ENCODE measurements at places on chromosomes 5 and 9. TPM values are rescaled to one million over a fixed set of nuclear protein-coding genes. Genes with fewer than 3 reads are reported as not detected.
A peak's percentile ranks its signal among the peaks of the same experiment; 100 is the strongest.

DNA sequence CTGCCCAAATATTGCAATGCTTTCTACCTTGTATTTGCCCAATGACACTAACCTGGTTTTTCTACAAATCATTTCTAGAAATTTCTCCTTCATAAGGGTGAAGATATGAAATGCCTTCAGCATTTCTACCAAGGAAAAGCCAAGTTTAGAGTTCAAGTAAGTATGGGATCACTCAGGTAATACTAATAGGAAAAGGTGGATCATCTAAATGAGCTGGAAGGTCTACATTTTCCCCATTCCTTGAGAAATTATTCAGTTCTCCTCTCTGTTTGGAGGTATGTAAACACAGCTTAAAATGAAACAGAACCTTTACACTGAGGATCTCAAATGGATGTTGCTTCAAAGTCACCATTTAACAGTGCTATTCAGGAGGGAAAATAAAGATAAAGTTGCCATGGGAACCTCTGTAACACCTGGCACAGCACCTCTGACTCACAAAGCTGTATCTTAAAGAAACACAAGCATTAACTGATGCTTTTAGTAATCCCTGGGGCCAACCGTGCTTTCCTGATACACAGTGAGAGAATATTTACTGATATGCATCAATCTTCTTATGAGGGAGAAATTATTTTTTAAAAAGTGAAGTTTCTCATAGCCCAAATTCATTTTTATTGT is 161.3 kb downstream of the DRD1 start:
- no peak for DNase-seq
- no peaks in the 10 kb centered on the region for H3K27me3 ChIP-seq
- H3K36me3 ChIP-seq = no peaks in the 10 kb centered on the region

DNA sequence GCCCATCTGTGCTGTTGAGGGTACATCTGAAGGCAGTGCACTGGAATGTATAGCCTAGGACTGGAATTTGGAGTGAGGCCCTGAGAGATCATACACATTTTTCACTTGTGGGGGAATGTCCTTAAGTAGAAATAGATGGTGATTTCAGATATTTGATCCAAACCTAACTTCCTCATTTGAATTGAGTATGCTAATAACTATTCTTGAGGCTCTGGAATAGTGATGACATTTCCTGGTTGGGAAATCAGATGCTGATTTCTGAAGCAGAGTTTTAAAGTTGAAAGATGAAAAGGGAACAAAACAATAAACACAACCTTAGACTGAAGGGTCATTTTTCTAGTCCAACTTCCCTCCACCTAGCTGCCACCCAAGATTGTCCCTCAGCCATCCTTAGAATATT is 163.0 kb upstream of the CCDC152 start:
- H3K27me3 ChIP-seq = no peaks in the 10 kb centered on the region
- H3K27ac ChIP-seq = no peak overlapping the region
- H3K36me3 ChIP-seq = no peaks in the 10 kb centered on the region
- H3K4me3 ChIP-seq = no peak overlapping the region
- peaks cover 22% of the 10 kb centered on the region for H3K4me1 ChIP-seq

GRCh38 chr9:1300941-1301340 is 250.8 kb downstream of the DMRT2 start:
- no peak for DNase-seq
- H3K27me3 ChIP-seq = no peaks in the 10 kb centered on the region
- no peak overlapping the region for H3K27ac ChIP-seq
- H3K4me3 ChIP-seq = no peak overlapping the region

- H3K4me3 ChIP-seq = no peak overlapping the region
- H3K27me3 ChIP-seq = peaks cover 17% of the 10 kb centered on the region
- no peak for DNase-seq
- H3K4me1 ChIP-seq = peaks cover 71% of the 10 kb centered on the region
- 0 out of 3 replicates have a peak, but pooled peaks cover 5% of the 10 kb centered on the region for H3K36me3 ChIP-seq
- no peak overlapping the region for H3K27ac ChIP-seq
These were observed 115.2 kb downstream of the RXRA start for GRCh38 chr9:134441227-134442084.

DNA sequence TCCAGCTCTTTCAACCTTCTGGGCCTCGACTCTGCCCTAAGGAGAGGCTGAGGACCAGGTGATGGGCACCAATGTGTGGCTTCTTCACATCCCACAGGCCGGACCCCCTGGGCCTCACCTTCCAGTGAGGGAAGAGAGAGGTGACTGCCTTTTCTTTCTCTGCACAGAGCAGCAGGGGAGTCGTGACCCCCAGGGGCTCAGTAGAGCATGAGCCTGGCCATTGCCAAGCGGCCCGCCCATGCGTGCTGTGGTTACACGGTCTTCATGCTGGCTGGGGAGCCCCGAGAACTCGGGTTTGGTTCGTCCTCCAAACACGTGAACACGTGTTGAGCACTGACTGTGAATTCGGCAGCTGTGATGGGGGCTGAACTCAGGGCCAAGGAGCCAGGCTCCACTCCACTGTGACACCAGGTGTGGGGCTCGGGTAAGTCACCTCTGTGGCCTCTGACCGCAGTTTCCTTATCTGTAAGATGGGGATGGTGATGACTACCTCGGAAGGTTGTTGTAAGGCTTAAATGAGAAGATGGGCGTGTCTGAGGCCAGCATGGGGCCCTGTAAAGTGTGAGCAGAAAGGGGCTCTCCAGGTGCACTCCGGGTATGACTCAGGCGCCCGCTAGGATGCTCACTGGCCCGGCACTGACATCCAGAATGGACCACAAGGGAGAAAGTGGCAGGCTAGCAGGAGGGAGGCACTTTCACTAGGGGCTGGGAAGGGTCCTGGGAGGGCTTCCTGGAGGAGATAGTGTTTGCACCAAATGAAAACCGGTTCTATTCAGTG is 13.4 kb upstream of the GRHPR start:
- no peaks in the 10 kb centered on the region for H3K27me3 ChIP-seq
- H3K27ac ChIP-seq = no peak overlapping the region
- no peaks in the 10 kb centered on the region for H3K36me3 ChIP-seq

DNA sequence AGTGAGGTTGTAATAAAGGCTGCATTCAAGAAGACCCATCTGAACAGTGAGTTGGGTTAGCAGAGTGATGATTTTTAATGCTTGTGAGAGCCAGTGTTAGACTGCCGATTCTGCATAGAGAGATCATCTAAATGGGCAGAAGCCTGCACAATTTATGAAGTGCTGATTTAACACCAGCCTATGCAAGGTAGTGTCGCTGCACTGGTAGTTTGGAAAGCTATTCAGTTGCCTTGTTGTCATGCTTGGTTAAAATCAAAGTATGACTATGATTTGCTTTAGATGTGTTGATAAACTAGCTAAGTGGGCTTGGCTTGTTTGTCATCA is 379 bp upstream of the LRRTM2 start:
- no peak overlapping the region for H3K4me3 ChIP-seq
- no peaks in the 10 kb centered on the region for H3K27me3 ChIP-seq
- H3K36me3 ChIP-seq = peaks cover 1% of the 10 kb centered on the region
- no peak for DNase-seq
- H3K4me1 ChIP-seq = peaks cover 13% of the 10 kb centered on the region

- H3K36me3 ChIP-seq = peaks cover 18% of the 10 kb centered on the region
- H3K4me1 ChIP-seq = peaks cover 7% of the 10 kb centered on the region
- DNase-seq = no peak
- H3K27me3 ChIP-seq = no peaks in the 10 kb centered on the region
- H3K4me3 ChIP-seq = no peak overlapping the region
- H3K27ac ChIP-seq = no peak overlapping the region
These were observed 13.6 kb downstream of the TRMO start for GRCh38 chr9:97908705-97909104.

DNA sequence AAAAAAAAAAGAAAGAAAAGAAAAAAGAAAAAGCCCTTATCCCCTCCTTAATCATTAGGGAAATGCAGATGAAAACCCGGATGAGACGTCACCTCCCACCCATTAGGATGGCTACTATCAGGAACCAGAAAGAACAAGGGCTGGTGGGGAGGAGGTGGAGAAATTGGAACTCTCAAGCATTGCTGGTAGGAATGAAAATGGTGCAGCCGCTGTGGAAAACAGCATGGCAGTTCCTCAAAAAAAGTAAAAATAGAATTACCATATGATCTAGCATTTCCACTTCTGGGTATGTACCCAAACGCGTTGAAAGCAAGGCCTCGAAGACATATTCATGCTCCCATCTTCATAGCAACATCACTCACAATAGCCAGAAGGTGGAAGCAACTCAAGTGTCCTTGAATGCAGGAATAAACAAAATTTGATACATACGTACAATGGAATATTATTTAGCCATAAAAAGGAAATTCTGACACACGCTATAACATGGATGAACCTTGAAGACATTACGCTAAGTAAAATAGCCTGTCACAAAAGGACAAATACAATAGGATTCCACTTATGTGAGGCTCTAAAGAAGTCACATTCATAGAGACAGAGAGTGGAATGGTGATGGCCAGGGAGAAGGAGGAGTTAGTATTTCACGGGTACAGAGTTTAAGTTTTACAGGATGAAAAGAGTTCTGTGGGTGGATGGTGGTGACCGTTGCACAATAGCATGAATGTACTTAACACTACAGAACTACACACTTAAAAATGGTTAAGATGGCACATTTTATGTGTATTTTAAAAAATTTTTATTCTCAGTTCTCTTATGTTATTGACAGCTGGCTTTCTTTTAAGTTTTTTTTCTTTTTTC is 166.8 kb upstream of the IER5L start:
- peaks cover 81% of the 10 kb centered on the region for H3K4me1 ChIP-seq
- H3K36me3 ChIP-seq = no peaks in the 10 kb centered on the region
- peak; percentile 70 for DNase-seq
- no peaks in the 10 kb centered on the region for H3K27me3 ChIP-seq

DNA sequence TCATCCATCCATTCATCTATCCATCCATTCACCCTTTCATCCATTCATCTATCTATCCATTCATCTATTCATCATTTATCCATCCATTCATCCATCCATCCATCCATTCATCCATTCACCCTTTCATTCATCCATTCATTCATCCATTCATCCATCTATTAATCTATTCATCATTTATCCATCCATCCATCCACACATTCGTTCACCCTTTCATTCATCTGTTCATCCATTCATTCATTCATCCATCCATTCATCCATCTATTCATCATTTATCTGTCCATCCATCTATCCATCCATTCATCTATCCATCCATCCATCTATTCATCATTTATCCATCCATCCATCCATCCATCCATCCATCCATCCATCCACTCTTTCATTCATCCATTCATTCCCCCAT is 33.9 kb upstream of the FCN2 start:
- peaks cover 37% of the 10 kb centered on the region for H3K27me3 ChIP-seq
- no peak overlapping the region for H3K27ac ChIP-seq
- no peak for DNase-seq
- H3K36me3 ChIP-seq = no peaks in the 10 kb centered on the region

DNA sequence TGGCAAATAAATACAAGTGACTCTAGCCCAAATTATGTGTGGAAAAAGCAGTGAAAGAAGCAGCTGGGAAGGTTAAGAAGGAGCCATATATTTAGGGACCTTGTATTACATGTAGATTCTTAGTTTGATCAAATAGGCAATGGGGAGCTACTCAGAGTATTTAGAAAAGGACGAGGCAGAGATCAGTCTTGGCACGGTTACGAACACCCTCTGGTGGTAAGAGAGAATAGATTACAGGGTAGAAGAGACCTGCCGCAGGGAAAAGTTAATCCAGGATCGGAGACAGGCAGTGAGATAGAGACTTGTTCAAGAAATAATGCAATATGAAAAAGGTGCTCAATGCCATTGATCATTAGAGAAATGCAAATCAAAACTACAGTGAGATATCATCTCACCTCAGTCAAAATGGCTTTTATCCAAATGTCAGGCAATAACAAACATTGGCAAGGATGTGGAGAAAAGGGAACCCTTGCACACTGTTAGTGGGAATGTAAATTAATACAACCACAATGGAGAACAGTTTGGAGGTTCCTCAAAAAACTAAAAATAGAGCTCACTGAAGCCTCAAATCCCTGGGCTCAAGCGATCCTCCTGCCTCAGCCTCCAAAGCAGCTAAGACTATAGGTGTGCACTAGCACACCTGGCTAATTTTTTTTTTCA is 12.0 kb downstream of the INIP start:
- H3K36me3 ChIP-seq = peaks cover 4% of the 10 kb centered on the region
- DNase-seq = peak; percentile 40
- no peak overlapping the region for H3K27ac ChIP-seq

DNA sequence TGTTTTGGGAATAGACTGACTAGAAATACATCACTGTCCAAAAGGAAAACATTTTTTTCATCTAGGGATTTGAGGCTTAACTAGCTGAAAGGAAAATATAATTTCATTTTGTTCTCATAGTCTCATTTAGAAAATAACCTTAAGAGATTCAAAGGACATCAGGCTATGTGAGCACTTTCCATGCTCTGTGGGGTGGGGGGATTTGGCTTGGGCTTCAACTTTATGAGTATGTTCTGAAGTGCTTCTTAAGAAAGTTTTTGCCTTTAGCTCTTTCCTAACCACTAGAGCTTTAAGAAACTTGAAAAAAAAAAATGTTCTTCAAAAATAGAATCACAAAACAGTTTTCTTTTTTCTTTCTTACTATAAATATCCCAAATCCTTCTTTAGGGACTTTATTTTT is 17.6 kb downstream of the CDH6 start:
- no peaks in the 10 kb centered on the region for H3K36me3 ChIP-seq
- no peaks in the 10 kb centered on the region for H3K4me1 ChIP-seq
- H3K27me3 ChIP-seq = no peaks in the 10 kb centered on the region
- H3K4me3 ChIP-seq = no peak overlapping the region
- no peak overlapping the region for H3K27ac ChIP-seq

GRCh38 chr5:37873988-37874387 is 34.1 kb upstream of the GDNF start:
- no peak overlapping the region for H3K4me3 ChIP-seq
- H3K36me3 ChIP-seq = no peaks in the 10 kb centered on the region
- peaks cover 20% of the 10 kb centered on the region for H3K27me3 ChIP-seq
- H3K27ac ChIP-seq = no peak overlapping the region
- DNase-seq = no peak
- H3K4me1 ChIP-seq = no peaks in the 10 kb centered on the region

DNA sequence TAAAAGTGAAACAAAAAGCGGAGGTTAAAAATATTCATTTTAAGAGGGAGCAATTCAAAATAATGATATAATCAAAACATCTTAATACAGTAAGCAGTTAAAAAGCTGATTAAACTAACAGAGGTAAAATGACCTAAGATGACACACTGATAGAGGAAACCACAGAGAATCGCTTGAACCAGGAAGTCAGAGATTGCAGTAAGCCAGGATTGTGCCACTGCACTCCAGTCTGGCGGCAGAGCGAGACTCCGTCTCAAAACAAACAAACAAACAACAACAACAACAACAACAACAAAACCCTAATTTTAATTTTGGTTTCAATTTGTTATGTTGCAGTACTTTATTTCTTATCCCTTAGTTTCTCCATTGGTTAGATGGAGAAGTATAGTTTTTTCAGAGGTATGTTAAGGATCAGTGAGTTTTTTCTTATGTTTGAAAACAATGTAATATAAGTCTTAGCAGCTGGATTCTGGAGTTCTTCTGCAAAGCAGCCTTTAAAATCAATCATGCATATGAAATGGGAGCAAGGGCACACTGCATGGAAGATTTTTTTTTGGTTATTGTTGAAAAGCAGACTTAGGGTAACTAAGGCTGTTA is 58.5 kb downstream of the MLANA start:
- H3K4me1 ChIP-seq = no peaks in the 10 kb centered on the region
- no peak overlapping the region for H3K27ac ChIP-seq
- no peaks in the 10 kb centered on the region for H3K36me3 ChIP-seq
- no peak for DNase-seq
- H3K4me3 ChIP-seq = no peak overlapping the region

GRCh38 chr5:119322312-119322947 is 33.4 kb upstream of the TNFAIP8 start:
- H3K4me3 ChIP-seq = no peak overlapping the region
- no peak overlapping the region for H3K27ac ChIP-seq
- H3K36me3 ChIP-seq = no peaks in the 10 kb centered on the region
- H3K27me3 ChIP-seq = no peaks in the 10 kb centered on the region
- no peak for DNase-seq

The ARHGEF39 gene
- polyA plus RNA-seq = 8.0 TPM

The ESM1 gene
- polyA plus RNA-seq = not detected

The INSL6 gene
- not detected for polyA plus RNA-seq

The IFNA8 gene
- polyA plus RNA-seq = not detected

The VPS13A gene
- 20.7 TPM for polyA plus RNA-seq

The DOCK2 gene
- polyA plus RNA-seq = not detected

The SLC4A9 gene
- polyA plus RNA-seq = 0.05 TPM
